ENCODE measurements at places on chromosomes 11 and 22.

GRCh38 chr22:43174941-43175531, 11.9 kb downstream of the TTLL12 start:
- no peak for DNase-seq

GRCh38 chr22:48492366-48493320, 1335.0 kb downstream of the BRD1 start:
- no peak for DNase-seq

DNA sequence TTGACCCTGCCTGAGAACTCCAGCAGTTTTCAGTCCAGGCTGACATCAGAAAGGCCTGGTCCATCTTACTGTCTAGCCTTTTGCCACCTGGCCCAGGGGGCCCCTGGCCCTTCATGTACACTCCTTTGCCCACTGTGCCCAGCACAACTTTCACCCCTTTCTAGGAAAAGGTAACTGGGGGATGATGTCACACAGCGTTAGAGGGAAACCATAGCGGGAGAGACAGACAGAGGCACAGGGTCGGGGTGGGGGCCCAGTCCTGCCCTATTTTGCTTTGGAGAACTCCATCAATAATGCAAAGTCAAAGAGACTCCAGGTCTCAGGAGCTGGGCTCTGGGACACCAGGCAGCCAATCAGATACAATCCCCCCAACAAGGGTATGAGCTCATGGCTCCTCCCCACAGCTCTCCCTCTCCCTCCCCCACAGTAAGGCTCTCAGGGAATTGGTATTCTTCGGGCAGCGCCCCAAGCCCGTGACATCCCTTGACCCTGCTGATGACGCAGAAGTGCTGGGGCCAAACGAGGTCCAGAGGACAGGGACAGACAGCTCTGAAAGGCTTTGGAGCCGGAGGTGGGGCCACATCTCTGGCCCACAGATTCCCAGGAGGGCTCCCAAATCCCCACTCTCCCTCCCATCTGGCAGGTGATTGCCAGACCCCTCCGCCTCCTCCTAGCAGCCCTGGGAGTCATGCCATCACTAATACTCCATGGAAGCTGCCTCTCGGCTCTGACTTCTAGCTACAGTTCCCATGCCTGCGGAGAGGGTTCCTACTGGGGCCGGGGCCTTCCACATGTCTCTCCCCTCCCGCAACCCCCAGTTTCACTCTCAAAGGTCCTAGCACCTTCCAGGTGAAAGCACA, 5.9 kb downstream of the USP2 start:
- no peak for DNase-seq

- DNase-seq: no peak
Observed at GRCh38 chr11:6719576-6719975, 36.4 kb upstream of the MRPL17 start.

DNA sequence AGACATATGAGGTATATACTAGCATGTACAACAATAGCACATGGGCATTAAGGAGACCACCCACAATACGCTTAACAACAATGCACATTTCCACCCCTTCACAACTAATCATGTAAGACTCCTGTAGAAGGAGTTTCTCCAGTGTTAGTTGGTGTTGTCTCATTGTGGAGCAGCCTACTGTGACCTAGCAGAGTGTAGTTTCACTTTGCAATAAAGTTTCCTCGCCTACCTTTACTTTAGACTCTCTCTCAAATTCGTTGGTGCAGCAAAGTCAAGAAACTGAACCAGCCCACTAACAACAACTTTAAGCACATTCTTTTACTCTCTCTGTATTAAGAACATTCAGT, 863.6 kb downstream of the FAM181B start:
- no peak for DNase-seq

Data from stimulated activated CD8-positive, alpha-beta memory T cell treated with anti-CD3 and anti-CD28 coated beads, Interleukin-7, amount 100 ng/mL, for 1 hour (primary cell).